Right ventricle myocardium superior (tissue), 1 donor: ENCODE measurements at places on chromosomes 5 and 9.

DNA sequence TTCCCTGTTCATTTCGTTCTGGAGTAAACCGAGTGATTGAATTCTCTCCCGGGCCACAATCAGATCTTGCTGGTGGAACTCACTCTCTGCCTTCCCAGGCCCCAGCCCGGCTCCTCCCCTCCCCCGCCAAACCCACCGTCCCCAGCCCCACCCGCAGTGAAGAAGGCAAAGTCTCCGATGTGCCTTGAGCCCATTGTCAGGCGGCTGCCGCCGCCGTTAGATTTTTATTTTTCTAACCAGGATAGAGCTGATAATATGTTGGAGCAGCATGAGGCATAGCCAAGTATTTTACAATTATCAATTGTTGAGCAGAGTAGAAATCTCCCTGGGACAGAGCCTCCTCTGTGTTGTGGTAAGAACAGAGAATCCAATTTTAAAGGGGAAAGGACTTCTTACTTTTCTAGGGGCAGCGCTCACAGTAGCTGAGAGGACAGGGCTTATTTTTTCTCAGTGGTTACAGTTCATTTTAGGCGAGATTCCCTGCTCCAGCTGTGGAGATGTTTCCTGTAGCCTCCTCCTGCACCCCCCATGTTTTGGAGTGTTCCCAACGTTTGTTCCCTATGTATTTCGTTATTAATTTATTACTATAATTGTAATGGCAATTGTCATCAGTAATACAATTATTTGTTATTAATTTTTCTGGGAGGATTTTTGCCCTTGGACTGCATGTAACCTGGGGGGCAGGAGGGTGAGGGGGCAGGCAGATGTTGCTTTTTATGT lies 1.3 kb downstream of the PSAT1 start:
- no peak for DNase-seq

DNA sequence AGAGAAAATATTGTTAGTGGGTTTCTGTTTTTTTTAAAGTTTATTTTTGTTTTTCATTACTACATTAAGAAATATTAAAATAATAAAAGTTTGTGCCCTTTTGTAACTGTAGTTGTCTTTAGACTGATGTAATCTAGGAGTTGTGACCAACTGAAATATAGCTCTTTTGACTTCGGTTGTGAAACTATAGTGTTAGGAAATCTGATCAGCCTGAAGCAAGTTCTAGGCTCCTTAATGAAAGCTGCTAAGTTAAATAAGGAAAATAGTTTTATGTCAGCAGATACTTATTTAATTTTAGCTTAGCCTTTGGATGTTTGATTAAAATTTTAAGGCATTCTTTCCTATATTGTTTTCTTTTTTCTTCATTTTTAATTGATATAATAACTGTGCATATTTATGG lies 14.2 kb downstream of the AP3S1 start:
- no peak for DNase-seq

- no peak for DNase-seq
These were observed 4.5 kb downstream of the FCN1 start for GRCh38 chr9:134913041-134913712.

GRCh38 chr5:172182291-172182690 lies 5.7 kb downstream of the STK10 start:
- no peak for DNase-seq

- DNase-seq, result no peak
These were observed 206.6 kb downstream of the MAT2B start for GRCh38 chr5:163712011-163712410.

GRCh38 chr5:148615644-148616275 lies 38.6 kb downstream of the HTR4 start:
- no peak for DNase-seq

GRCh38 chr5:42545038-42545437 lies 121.8 kb downstream of the GHR start:
- DNase-seq, result no peak

DNA sequence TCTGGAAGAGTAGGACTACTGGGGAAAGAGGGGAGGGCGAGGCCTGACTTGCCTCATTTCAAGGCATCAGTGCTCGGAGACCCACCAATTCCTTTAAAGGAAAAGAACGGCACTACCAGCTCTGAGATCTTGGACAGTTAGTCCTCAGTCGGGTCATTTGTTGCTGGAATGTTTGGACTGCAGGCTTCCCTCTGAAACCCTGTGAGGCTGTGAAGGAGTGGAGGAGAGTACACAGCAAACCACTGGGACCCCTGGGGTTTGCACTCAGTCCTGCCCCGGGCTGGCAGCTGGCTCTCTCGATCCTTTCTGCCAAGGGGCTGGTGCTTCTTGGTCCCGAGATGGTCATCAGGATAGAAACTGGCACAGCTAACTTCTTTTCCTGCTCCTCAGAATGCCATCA lies 194.5 kb downstream of the TRIO start:
- no peak for DNase-seq

- no peak for DNase-seq
These were observed 135.0 kb upstream of the SMIM23 start for GRCh38 chr5:171650597-171650996.

DNA sequence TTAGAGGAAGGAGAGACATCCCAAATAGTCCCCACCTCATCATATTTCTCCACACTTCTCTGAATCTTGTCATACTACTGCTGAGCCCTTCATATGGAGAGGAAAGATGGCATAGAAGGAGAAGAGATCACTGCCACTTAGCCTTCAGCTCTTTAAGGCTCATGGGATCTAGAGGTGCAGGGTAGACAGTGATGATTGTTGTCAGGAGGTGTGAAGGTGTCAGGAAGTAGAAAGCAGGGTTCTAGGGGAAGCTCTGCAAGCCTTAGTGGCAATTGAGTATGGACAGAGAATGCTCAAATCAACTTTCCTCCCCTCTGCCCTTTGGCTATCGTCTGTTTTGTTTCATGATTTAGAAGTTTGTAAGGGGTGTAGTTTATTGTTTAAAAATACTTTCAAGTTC lies 505.7 kb downstream of the ZNF608 start:
- no peak for DNase-seq

DNA sequence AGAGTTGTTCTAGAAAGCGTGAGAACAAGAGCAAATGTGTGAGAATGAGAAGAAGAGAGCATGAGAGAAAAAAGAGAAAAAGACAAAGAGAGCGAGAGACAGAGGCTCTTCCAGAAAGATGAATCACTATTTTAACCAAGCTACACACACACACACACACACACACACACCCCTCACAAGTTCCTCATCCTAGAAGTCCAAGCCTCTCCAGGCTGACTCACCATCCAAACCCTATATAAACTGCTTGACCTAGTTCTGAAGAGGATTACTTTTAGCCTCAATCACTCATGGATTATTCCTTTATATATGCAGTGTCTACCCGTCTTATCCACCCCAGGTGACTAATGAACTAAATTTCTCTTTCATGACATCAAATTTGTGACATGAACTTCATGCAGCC lies 37.6 kb downstream of the C9orf57 start:
- DNase-seq, result no peak

DNA sequence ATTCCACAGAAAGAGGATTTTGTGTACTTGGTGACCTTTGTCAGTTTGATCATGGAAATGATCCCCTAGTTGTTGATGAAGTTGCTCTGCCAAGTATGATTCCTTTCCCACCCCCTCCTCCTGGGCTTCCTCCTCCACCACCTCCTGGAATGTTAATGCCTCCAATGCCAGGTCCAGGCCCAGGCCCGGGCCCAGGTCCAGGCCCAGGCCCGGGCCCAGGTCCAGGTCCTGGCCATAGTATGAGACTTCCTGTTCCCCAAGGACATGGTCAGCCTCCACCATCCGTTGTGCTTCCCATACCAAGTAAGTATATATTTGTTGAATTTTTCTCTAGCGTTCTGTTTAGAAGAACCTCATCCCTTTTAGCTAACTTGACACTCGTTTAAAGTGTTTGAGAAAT lies 30.0 kb downstream of the RBM27 start:
- DNase-seq, result peak; percentile 50

DNA sequence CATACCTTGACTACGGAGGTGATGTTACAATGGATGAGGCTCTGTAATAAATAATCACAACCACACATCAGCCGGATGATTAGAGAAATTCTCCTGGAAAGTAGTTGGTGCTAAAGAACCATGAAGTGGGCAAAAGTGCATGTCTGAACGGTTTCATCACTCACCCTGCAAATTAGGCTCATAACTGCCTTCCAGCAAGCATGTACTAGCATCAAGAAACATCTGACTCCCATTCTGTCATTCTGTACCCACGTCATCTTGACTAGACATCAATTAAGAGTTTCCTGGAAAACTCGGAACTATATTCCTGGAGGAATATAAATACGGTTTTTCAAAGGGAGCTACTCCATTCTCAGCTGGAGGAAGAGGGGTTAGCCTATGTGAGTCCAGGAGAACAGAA lies 52.2 kb downstream of the HSD17B3 start:
- DNase-seq, result no peak

DNA sequence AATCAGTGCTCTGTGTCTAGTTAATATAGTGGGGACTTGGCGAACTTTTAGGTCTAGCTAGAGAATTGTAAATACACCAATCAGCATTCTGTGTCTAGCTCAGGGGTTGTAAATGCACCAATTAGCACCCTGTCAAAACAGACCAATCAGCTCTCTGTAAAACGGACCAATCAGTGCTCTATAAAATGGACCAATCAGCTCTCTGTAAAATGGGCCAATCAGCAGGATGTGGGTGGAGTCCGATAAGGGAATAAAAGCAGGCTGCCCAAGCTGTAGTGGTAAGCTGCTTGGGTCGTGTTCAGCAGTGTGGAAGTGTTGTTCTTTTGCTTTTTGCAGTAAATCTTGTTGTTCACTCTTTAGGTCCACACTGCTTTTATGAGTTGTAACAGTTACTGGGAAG lies 3.6 kb upstream of the OTULINL start:
- no peak for DNase-seq

DNA sequence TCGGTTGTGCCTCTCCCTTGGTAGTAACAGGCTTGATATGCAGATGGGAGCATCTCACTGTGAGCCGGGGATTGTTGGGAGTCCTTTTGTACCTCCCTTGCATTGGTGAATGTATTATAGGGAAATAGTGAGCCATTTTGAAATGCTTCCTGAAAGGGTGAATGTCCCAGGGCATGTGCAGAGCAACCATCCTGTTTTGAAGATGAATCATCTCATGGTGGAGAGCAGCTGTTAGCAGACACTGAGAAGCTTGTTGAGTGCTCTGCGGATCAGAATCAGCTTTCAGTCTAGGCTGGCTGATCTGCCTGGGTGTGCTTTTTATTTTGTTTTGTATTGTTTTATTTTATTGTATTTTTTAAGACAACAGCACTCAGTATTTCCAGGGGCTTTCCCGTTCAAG lies 29.7 kb downstream of the SLC36A1 start:
- no peak for DNase-seq

GRCh38 chr5:35847491-35847890 lies 9.2 kb upstream of the IL7R start:
- no peak for DNase-seq

- no peak for DNase-seq
These were observed 106.0 kb downstream of the ARRDC3 start for GRCh38 chr5:91277093-91277626.

- DNase-seq, result no peak
These were observed 473.5 kb downstream of the ACTL7B start for GRCh38 chr9:108382310-108382709.

- no peak for DNase-seq
These were observed 3.5 kb upstream of the LOX start for GRCh38 chr5:122081541-122081940.

GRCh38 chr5:147169399-147169798 lies 65.4 kb upstream of the STK32A start:
- DNase-seq, result no peak

DNA sequence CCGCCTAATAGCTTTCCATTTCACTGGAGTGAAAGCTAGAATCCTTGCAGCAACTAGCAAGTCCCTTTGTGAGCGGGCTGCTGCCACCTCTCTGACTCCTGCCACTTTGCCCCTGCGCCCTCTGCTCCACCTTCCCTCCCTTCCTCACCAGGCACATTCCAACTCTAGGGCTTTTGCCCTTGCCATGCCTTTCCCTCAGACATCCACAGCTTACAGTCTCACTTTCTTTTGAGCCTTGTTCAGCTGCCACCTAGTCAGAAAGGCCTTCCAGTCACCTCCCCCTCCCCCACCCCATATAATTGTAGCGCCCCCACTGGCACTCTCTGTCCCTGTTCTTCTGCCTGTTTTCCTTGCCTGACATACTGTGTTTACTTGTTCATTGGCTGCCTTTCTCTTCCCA lies 31.0 kb downstream of the CYSTM1 start:
- no peak for DNase-seq

DNA sequence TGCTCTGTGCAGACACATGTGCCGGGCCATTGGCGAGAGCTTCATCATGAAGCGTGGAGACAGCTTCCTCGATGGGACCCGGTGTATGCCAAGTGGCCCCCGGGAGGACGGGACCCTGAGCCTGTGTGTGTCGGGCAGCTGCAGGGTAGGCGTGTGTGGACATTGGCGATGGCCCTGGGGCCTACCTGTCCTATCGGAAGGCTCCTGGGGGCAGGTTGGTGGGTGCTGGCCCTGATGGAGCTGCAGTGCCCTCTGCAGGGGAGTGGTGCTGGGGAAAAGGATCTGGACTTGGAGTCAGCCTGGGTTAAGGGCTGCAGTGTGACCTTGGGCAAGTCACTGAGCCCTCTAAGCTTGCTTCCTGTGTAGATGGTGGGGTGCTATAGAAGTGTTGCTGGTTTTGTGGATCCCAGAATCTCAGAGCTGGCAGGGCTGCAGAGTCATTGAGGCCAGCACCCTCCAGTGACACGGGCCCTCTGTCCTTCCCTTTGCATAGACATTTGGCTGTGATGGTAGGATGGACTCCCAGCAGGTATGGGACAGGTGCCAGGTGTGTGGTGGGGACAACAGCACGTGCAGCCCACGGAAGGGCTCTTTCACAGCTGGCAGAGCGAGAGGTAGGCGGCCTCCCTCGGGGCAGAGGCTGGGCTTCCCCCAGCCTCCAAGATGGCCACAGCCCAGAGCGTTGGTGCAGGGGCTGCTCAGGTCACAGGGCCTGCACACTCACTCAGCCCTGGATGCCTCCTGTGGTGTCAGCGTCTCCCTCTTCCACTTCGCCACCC lies 15.8 kb downstream of the ADAMTS13 start:
- DNase-seq, result no peak

- DNase-seq, result no peak
These were observed 36.8 kb downstream of the ROPN1L start for GRCh38 chr5:10478436-10478835.

- no peak for DNase-seq
These were observed 123.6 kb downstream of the INVS start for GRCh38 chr9:100222674-100223073.

- DNase-seq, result no peak
These were observed 5.5 kb upstream of the AOPEP start for GRCh38 chr9:94720846-94721549.

GRCh38 chr9:7173139-7173538 lies 415.4 kb downstream of the KDM4C start:
- no peak for DNase-seq
